Esophagus mucosa (tissue), 1 donor: ENCODE measurements at places on chromosomes 6 and 20. TPM values are rescaled to one million over a fixed set of nuclear protein-coding genes. Genes with fewer than 3 reads are reported as not detected.

LINC00237 gene
- total RNA-seq = not detected

GRCh38 chr6:129504456-129504855 is 205.5 kb downstream of the ARHGAP18 start:
- ATAC-seq = no peak

GRCh38 chr6:28488916-28489365 is 26.7 kb downstream of the GPX6 start:
- ATAC-seq = no peak

GRCh38 chr6:157017022-157017421 is 239.8 kb downstream of the ARID1B start:
- ATAC-seq = no peak

KIF6 gene
- total RNA-seq = 0.24 TPM

GRCh38 chr6:36999061-36999750 is 6.2 kb upstream of the FGD2 start:
- no peak for ATAC-seq

- no peak for ATAC-seq
Measured at GRCh38 chr6:134698228-134698627, 251.7 kb downstream of the ALDH8A1 start.

DACT2 gene
- total RNA-seq = 0.44 TPM

DNA sequence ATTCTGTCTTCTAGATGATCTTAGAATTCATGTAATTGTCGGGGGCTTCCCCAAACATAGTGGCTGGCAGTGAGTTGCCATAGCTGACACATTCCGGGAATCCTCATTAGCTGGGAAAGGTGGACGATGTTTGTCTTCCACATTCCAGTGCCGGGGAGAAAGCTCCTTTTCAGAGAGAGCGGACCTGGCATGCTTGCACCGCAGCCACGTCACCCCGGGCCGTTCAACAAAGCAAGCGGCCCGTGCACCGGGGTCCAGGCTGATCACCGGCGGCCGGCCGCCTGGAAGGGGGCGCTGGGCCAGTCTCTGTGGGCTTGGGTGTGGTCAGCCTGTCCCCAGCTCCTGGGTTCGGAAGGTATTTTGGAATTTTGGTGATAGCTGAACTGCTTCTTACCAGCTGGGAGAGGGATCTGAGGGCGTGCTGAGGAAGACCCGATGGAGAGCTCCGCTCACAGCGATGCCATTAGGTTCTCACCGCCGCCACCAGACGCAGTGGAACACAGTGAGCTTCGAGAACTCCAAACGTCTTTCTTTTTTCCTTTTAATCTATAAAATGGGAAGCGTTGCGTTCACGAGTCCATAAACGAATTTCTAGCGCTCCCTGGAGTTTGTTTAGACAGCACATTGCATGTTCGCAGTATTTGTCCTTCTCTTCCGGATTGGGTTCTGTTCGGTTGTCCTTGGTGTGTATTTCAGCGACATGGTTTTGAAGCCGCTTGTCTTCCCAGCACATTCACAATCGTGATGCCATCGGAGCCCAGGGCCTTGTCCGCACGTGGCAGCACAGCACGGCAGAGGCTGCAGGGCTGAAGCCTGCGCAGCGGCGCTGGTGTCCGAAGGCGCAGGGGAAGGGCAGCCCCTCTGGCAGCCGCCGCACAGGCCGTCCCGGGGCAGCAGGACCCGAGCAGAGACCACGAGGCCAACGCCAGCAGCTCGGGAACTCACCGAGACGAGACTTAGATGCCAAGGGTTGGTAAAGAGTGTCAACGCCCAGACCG is 557.6 kb downstream of the QKI start:
- ATAC-seq = no peak

RRAGD gene
- 40.4 TPM for total RNA-seq

- ATAC-seq = peak; percentile 92
Measured at GRCh38 chr6:32393665-32394420, 13.1 kb downstream of the BTNL2 start.

- ATAC-seq = no peak
Measured at GRCh38 chr6:154230393-154230792, 126.2 kb downstream of the IPCEF1 start.

PKIB gene
- 0.88 TPM for total RNA-seq

TGM3 gene
- total RNA-seq = 1,379 TPM

BTNL2 gene
- total RNA-seq = not detected

PTCRA gene
- total RNA-seq = not detected

LTV1 gene
- 14.4 TPM for total RNA-seq

GRCh38 chr6:40419377-40419776 is 167.8 kb downstream of the LRFN2 start:
- peak; percentile 89 for ATAC-seq

- ATAC-seq = no peak
Measured at GRCh38 chr20:40512994-40513393, 176.0 kb downstream of the MAFB start.

- no peak for ATAC-seq
Measured at GRCh38 chr20:33711446-33711738, 8.7 kb downstream of the PXMP4 start.

DNA sequence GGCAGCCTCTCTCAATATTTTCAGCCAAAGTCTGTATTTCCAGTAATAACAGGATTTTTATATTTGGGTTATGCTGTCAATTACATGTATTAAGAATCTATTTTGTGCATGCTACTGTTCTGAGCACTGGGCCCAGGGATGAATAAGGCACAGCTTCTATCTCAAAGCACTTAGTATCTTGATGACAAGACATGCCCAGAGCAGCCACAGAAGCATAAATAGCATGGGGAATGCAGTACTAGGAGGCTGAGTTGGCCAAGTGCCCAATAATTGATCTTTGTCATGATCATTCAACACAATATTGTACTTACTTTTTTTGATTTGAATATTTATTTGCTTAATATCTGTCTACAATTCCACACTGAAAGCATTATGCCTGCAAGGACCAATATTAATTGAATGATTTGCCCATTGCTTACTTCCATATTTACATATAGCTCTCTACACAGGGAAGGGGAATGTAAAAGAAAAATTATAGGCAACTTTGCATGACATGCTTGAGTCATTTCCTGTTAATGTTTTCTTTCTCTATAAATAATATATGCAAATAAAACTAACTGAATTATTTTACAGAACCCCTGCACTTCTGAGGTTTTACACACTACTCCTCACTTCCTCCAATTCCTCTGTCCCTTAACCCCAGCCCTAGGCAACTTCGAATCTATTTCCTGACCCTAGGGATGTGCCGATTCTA is 298.9 kb upstream of the BMP2 start:
- ATAC-seq = no peak

OPN5 gene
- total RNA-seq = not detected

DNA sequence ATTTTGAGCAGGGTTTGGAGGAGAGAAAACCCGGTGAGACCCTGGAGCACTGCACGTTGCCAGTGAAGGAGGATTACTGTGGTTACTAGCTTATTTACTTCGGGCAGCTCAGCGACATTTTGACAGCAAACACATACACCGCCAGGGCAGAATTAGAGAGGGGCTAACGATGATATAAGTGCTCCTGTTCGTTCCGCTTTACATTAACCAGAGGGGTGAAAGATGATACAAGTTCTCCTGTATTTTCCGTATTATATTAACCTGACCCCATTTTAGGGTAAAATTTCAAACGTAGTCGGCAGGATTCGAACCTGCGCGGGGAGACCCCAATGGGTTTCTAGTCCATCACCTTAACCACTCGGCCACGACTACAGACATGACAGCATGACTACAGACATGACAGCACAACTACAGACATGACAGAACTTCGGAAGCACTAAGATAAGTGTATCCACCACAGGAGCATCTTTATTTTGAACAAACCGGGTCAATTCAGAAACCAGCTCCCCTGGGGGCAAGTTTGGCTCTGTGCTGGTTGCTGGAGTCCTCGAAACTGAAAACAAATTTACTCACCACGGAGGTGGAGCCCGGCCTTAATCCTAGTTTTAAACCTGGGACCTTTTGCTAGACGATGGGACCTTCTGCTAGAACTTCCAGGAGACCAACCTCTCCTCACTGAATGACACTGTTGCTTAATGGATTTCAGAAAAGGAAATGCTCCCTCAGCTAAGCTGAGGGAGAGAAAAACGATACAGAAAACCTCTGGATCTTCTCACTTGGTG is 80.4 kb upstream of the ZNF184 start:
- peak; percentile 34 for ATAC-seq

- ATAC-seq = no peak
Measured at GRCh38 chr6:20232188-20232587, 19.9 kb upstream of the MBOAT1 start.

GRCh38 chr6:154161689-154162088 is 122.6 kb downstream of the OPRM1 start:
- ATAC-seq = no peak

ECT2L gene
- not detected for total RNA-seq

- peak; percentile 41 for ATAC-seq
Measured at GRCh38 chr6:3884007-3884745, 35.0 kb downstream of the FAM50B start.

DNA sequence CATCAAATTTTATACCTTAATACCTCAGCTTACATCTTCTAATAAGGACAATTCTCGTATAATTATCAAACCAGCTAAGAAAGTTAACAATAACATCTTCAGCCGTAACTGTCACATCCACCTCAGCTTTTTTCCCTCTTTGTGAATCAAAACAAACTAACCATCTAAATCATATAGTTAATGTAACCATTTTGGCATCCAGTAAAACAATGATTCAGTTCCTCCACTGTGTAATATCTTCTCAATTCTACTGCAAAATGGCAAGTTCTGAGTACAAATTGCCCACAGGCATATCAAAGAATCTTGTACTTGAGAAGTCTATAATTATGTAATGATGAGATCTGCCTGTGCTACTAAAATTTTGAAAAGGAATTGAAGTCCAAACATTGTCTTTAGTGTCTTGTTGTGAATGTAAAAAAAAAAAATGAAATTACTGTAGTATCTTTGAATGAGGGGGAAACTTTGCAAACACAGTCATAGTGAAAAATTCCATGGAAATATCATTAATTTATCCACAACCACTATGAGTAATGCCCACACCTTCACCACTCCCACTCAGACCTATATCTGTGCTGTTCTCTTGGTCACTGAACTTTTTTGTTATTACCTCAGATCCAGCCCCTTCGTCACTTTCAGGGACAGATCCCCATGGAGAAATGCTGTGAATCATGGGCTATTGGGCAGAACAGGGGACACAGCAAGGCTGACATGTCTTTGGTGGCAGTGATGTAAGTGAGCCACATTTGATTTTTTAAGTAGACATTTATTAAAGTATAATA is 178.6 kb upstream of the RAB32 start:
- ATAC-seq = no peak

MYBL2 gene
- 17.1 TPM for total RNA-seq

MUC22 gene
- total RNA-seq = 0.88 TPM

MOXD1 gene
- total RNA-seq = 31.4 TPM

- no peak for ATAC-seq
Measured at GRCh38 chr20:63359937-63360849, 956 bp downstream of the CHRNA4 start.

BAG2 gene
- 0.24 TPM for total RNA-seq

GRCh38 chr6:108793516-108794251 is 54.5 kb upstream of the ARMC2 start:
- no peak for ATAC-seq

GRCh38 chr6:144467921-144468320 is 182.8 kb downstream of the UTRN start:
- ATAC-seq = no peak

DNA sequence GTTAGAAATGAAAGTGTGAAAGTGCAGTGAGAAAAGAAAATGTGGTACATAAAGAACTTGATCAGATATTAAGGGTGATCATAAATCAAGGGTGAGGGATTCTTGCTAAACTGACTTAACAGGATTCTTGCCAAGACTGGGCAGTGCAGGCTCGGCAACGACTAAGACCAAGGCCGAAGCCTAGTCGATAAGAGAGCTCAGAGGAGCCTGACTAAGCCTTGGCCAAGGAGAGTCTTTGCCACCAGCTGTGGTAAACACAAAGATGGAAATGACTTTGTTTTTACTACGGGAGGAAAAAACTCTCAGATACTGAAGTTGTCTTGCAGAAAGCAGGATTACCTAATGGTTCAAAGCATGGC is 196.6 kb downstream of the LY86 start:
- no peak for ATAC-seq

CFAP61 gene
- not detected for total RNA-seq

RHAG gene
- total RNA-seq = not detected

DNA sequence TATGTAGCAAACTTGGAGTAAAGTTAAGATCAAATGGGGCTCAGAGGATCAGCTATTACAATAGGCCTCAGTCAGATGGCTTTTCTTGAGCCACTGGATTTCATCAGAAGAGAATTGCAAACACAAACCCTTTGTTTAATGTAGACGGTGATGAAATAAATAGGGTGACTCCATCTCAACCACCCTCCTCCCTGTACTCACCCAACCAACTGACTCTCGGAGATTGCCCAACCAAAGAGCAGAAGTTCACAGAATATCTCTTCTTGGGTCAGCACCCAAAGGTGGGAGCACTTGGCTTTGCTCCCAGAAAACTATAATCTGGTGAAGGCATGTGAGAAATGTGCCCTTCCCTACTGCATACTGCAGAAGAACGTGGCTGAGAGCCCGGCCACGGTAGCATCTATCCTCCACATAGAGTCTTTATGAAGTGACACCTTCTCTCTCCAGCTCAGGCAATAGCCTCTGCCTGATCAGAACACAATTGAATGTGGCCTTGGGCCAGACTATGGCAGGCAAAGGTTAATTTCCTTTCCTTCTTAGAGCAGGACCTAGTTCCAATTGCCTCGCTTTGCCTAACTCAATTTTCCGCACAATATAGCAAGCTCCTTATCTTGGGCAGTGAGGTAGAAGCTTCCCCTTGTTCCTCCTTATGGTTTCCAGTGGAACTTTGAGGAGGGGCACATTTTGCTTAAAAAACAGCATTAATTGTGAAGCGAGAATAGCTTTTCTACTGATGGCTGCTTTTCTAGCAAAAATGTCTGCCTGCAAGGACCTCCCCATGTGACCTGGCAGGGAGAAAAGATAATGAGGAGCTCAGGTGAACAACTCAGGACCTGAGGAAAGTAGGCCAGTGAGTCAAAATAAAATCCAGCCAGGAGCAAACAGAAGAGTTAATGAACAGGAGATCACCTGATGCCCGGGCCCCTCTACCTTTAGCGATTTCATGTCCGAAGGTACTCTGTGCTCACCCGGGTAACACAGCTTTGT is 79.4 kb downstream of the GFOD1 start:
- peak; percentile 92 for ATAC-seq

GRCh38 chr20:24985802-24986201 is 6.7 kb downstream of the APMAP start:
- ATAC-seq = no peak

DNA sequence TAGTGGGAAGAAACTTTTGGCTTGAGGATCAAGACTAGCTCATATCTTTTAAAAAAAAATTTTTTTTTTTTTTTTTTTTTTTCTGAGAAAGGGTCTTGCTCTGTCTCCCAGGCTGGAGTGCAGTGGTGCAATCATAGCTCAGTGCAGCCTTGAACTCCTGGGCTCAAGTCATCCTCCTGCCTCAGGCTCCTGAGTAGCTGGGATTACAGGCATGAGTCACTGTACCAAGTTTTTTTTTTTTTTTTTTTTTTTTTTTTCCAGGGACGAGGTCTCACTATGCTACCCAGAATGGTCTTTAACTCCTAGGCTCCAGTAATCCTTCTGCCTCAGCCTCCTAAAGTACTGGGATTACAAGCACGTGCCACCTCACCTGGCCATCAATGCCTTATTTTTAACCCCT is 27.9 kb downstream of the GCLC start:
- ATAC-seq = peak; percentile 26

IL20RA gene
- 13.3 TPM for total RNA-seq

C20orf141 gene
- not detected for total RNA-seq
